Foreskin keratinocyte (primary cell): ENCODE measurements at places on chromosomes 1 and 21. TPM values are rescaled to one million over a fixed set of nuclear protein-coding genes. Genes with fewer than 3 reads are reported as not detected.
A peak's percentile ranks its signal among the peaks of the same experiment; 100 is the strongest.

- peak; percentile 40 for DNase-seq
Measured at GRCh38 chr1:224615861-224616755, at the start of gene CNIH3. CNIH3 (plus strand) TSS chr1:224616317; CDS start chr1:224617175, 858 bp downstream.

DNA sequence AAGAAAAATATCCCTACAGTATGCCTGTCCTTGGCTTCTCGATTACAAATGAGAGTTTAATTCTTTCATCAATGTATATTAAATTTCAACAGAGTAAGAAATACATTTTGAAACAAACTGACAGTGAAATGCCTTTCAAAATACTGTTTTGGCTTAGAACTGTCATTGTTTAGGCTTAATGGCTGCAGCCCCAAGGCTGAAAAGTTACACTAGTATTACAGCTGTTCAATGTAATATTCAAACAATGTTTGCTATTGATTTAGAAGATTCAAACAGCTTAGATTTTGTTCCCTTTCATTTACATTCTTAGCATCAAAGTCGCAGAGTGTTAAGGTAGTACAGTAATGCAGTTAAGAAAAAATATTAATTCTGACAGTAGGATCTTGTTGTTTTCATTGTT, 882.9 kb upstream of the ADGRL2 start:
- DNase-seq, result no peak

DNA sequence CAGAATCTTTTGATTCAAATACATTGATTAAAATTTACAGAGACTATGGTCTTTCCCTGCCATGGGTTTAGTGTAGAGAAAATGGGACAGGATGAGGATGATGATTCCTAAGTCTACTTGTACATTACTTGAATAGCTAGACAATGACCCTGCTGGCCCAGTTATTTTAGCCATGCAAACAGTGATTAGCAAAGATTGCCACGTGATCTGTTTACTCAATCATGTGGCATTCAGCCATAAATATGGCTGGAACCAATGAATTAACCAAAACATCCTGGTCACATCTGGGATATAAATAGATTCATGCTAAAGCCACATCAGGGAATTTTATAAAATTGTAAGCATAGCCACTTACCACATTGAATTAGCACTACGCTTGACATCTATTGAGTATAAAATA, 167.3 kb downstream of the PBX1 start:
- no peak for DNase-seq

The CLDN17 gene
- 0.07 TPM in 1 of 2 replicates, not detected in the other for total RNA-seq

- no peak for DNase-seq
Measured at GRCh38 chr1:8800416-8800815, 17.0 kb downstream of the RERE start.

DNA sequence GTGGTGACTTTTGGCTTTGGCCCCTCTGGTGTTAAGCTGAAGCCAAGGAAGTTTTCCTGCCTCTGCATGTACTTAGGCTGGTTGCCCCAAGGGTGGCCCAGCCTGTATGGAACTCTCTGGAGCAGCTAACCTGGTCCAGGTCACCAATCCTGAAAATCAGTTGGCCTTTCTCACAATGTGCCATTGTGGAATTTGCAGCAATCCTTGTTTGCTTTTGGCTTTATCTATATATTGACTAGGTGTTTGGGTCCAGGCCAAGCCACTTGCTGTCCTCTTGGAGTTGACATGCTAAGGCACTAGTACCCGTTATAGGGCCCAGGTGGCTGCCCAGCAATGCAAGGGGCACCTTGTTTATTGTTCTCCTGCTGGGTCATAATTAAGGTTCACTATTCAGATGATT, 124.6 kb downstream of the CAMTA1 start:
- DNase-seq, result no peak

- DNase-seq, result no peak
Measured at GRCh38 chr21:42459082-42459460, 37.0 kb downstream of the RSPH1 start.

The GSTM2 gene
- 6.7 and 8.5 TPM in 2 replicates for total RNA-seq

- DNase-seq, result peak; percentile 81
Measured at GRCh38 chr1:202056644-202057334, 46.4 kb downstream of the ELF3 start.

The NBPF14 gene
- total RNA-seq, result 16.4 and 20.8 TPM in 2 replicates
